Caco-2 (cell line): ENCODE measurements at places on chromosomes 3 and 15.
A peak's percentile ranks its signal among the peaks of the same experiment; 100 is the strongest.

GRCh38 chr15:81011593-81011992 lies 10.9 kb downstream of the TLNRD1 start:
- no peak overlapping the region for H3K4me3 ChIP-seq
- no peak for DNase-seq
- no peaks in the 10 kb centered on the region for H3K27me3 ChIP-seq
- H3K27ac ChIP-seq: no peak overlapping the region
- H3K36me3 ChIP-seq: no peaks in the 10 kb centered on the region

DNA sequence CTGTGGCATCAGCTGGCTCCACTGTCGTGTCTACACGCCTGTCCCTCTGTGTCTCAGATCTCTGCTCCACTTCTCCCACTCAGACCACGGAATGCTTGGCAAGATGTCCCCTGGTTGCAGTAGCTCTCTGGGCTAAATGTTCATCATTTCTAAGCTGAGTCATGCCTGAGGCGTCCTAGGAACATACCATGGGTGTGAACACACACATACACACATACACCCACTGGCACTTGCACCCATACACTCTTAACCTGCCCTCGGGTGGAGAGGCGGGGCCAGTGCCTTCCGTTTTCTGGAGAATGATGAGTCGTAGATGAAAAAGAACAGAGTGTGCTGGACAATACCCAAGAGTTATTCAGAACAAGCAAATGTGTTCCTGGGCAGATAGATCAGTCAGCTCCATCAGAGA lies 72.4 kb downstream of the SENP2 start:
- no peak for DNase-seq
- peak overlapping the region; percentile 53 for H3K27ac ChIP-seq
- no peaks in the 10 kb centered on the region for H3K4me1 ChIP-seq
- peaks cover 8% of the 10 kb centered on the region for H3K36me3 ChIP-seq

DNA sequence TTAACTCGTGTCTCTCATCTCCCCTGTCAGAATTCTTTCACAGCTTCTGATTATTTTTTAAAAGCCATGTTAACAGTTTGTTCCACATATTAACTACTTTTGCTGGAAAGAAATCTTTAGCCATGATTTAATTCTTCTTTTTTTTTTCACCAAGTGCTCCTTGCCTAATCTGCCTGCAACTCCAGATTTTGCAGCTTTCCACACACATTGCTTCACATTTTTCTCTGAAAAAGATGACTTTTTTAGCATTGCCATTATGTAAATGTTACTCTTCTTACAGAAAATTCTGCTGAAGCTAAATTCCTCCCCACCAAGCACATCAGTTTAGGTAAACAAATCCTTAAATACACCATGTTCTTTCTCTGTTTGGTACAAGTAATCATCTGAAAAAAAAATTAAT lies 23.4 kb upstream of the PPARG start:
- no peaks in the 10 kb centered on the region for H3K36me3 ChIP-seq
- DNase-seq: no peak
- H3K4me3 ChIP-seq: no peak overlapping the region
- no peaks in the 10 kb centered on the region for H3K27me3 ChIP-seq

- H3K4me3 ChIP-seq: no peak overlapping the region
- H3K27ac ChIP-seq: no peak overlapping the region
- no peaks in the 10 kb centered on the region for H3K27me3 ChIP-seq
These were observed 105.6 kb upstream of the BFSP2 start for GRCh38 chr3:133294253-133294652.

GRCh38 chr15:69897471-69898237 lies 200.1 kb downstream of the TLE3 start:
- no peaks in the 10 kb centered on the region; the same call in none of the 2 replicates for H3K27me3 ChIP-seq
- no peaks in the 10 kb centered on the region for H3K36me3 ChIP-seq
- no peak overlapping the region for H3K27ac ChIP-seq
- no peak for DNase-seq
